CD4-positive, alpha-beta T cell treated with Interleukin-15 for 4 hours (primary cell): ENCODE measurements at places on chromosomes 6 and 20.

DNA sequence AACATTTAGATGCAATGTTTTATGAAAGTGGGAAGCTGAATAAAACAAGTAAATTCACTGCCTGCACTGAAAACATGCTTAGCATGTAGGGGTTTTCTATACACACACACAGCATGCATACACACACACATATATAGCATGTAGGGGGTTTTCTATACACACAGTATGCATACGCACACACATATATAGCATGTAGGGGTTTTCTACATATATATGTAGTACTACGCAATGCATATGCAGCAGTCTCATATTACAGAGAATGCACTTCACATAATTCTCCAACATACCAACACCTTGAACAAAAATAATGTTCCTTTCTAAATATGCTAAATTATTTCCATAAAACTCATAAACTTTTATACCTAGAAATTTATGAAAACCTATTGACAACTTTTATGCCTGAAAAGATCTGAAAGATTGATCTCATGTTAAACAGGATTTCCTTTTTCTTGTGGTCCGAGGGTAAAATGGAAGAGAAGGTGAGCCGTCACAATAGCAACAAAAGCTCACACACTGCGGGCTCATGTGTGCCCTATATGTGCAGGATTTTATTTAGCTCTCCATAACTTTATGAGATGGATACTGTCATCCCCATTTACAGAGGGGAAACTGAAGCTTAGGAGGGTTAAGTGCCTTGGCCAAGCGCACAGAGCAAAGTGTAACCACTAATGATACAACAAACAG is 81.9 kb upstream of the TULP1 start:
- DNase-seq = no peak

DNA sequence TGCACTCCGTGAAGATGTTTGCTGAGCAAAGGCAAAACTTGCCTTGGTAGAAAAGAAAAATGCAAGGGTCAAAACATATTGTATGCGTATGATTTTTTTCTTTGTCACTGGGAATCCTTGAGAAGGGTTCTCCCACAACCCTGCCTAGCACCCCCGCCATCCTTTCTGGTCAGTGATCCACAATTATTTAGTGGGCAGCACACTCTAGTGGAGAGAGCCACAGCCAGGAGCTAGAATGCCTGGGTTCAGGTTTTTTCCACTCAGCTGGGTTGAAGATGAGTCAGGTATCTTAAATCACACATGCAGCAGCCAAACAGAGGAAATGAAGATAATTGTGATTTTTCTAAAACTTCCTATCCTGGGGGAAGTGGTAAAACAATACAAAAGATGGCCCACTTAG is 243.1 kb downstream of the PKHD1 start:
- DNase-seq = no peak

GRCh38 chr6:30163918-30164654 is 740 bp downstream of the TRIM15 start:
- no peak for DNase-seq

DNA sequence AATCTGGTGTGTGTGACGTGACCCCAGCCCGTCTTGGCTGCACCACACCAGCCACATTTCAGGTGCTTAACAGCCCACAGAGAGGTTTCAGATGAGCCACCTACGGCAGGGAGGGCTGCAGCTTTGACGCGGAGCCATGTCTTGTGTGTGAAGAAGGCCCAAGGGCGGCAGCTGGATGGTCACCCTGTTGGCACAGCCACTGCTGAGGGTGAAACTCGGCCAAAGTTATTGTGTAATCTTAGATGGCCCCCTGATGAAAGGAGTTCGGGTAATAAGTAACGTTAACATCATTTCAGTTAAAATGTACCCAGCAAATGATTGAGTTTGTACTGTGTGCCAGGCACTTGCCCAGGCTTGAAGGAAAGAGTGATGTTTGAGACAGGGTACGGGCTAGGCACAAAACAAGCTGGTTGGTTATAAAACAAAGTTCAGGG is 97.2 kb downstream of the SSR1 start:
- DNase-seq = no peak

DNA sequence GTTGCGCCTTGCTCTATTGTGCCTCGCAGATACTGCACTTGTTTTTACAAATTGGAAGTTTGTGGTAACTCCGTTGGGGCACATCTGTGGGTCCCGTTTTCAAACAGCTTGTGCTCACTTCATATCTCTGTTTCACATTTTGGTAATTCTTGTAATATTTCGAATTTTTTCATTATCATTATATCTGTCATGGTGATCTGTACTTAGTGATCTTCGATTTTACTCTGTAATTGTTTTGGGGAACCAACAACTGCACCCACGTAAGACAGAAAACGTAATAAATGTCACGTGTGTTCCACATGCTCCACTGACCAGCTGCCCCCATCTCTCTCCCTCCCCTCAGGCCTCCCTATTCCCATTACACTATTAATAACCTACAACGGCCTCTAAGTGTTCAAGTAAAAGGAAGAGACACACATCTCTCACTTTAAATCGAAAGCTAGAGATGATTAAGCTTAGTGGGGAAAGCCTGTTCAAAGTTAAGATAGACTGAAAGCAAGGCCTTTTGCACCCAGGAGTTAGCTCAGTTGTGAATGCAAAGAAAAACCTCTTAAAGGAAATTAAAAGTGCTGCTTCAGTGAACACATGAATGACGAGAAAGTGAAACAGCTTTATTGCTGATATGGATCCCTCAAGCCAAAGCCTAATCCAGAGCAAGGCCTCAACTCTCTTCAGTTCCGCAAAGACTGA is 26.9 kb downstream of the TTLL2 start:
- DNase-seq = no peak

GRCh38 chr6:41586252-41587007 is 40.2 kb downstream of the FOXP4 start:
- DNase-seq = no peak

DNA sequence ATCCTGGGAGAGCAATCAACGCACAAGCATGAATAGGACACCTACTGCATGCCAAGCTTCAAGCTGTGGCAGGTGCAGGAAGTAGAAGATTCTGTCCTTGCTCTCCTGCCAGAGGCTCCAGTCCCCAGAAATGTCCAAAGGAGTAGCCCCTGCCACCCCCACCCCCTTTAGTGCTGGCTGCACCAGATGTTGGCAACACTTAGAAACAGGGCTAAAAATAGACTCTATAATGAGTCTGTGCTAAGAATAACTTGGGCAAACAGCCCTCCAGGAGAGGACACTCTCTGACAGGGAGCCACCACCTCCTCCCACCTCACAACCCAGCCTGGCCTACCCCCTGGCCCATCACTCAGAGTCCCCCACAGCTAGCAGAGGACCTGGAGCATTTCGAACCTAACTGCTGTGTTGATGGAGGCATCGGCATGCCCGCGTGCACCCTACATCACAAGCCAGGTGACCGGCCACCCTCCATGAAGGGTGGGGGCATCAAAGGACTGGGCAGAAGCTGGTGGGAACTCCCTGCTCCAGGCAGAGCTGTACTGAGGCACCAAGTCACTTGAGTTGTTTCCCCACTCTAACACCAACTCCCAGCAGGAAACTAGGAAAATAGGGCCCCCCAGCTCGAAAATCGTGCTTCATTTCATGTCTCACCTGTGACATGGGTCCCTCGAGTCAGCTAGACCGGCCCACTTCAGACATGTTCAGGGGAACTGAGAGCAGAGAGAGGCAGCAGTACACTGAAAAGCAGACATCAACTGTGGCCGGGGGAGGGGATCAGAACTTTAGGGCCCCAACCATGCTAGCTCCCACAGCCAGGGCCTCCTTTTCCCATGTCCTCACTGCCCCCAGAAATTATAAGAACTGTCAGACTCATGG is 18.7 kb downstream of the TFEB start:
- no peak for DNase-seq

GRCh38 chr20:56932575-56933330 is 303.6 kb downstream of the TFAP2C start:
- DNase-seq = no peak

DNA sequence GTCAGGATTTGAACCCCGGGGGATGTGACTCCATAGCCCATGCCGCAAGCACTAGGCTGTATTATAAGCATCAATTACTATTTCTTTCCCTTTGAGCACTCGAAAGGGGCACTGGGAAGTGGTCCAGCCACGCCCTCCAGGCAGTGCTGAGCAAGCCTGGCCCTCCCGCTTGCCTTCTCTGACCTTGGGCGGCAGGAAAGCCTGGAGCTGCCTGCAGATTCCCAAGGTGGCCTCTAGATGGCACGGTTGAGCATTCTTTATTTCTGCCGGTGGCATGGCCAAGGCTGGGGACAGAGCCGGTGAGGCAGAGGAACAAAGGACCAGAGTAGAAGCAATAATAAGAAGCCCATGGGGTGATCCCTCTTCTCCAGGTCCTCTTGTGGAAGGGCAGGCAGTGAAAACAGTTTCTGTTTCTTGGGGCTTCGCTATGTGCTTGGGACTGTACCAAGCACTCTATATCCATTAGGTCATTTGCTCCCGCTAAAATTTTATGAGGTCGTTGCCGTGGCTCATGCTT is 32.0 kb downstream of the ARHGAP40 start:
- DNase-seq = peak; percentile 50

DNA sequence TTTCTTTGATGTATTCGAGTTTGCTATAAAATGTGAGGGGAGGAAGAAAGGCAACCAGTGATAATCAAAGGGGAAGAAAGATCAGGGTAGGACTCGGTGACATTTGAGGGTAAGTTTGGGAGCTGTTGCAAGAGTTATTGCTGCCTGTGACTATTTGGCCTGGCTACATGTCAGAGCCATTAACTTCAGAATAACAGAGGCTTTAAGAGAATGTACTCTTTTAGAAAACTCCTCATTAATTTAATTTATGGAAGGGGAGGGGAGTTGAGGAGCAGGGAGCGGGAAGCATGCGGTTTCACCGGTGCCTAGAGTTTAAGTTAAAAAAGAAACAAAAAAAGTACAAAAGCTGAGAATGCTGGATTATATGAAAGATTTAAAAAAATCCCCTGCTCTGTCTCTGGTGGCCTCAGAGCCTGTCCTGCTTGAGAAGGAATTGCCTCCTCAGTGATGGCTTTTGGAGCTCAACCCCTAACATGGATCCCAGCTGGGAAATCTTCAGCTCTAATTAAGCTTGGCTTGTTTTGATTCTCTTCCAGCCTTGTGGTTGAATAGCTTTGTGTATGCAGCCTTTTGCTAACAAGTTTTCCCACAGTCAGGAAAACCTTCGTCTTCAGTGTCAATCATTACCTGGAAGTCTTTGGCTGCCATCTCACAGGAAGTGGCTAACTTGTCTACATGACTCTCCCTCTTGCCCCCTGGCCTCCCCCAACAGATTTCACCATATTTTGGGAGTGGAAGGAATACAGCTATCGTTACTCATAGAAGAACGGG is 238.2 kb downstream of the SOX4 start:
- no peak for DNase-seq

DNA sequence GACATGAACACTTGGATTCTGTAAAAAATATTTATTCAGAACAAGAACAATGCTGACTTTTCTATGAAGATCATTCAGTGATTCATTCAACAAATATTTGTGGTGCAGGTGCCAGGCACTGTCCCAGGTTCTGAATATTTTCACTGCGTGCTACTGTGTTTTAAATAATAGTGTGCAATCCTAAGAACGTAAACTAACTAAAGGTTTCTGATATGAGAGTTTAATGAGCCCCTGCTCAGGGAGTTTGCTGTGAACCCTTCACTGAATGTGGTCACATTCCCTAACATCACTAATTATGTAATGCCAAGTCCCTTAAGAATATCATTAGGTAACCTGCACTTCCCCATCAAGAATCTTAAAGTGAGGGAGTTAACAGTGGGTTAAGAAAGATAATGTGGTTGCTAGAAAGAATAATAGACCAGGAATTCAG is 1.7 kb upstream of the TMEM170B start:
- no peak for DNase-seq

- DNase-seq = no peak
Observed at GRCh38 chr20:34301587-34302311, 1.4 kb downstream of the AHCY start.

DNA sequence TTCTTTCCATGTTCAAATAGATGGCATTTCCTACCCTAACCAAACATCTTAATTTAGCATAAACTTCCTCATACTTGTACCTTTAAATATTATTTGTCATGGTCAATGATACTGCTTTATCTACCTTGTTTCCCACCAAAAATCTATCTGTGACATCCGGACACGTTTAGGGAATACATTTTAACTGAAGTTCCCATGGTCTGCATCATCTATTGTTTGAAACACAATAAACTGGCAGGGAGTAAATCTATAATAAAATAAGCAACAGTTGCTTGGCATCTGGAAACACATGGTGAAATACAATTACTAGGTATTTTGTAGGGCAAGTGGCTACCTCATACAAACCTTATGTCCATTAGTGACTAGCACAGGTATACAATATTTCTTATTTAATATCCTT is 289.1 kb downstream of the GJA1 start:
- DNase-seq = no peak

DNA sequence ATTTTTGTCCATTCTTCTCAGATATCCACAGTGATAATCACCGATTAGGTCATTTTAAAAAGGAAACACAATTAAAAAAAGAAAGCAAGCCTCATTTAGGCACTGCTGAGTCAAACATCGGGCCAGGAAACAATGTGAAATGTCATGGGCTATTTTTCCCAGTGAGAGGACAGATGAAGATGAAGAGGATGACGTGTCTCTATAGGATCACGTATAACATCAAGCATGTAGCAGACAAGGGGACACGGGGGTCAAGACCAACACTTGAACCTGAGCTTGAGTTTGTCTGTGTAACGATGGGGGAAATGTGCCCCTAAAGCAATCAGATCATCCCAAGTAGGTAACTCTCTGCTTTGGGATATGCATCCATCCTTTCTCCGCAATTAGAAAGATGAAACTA is 553.2 kb downstream of the CD83 start:
- DNase-seq = no peak

DNA sequence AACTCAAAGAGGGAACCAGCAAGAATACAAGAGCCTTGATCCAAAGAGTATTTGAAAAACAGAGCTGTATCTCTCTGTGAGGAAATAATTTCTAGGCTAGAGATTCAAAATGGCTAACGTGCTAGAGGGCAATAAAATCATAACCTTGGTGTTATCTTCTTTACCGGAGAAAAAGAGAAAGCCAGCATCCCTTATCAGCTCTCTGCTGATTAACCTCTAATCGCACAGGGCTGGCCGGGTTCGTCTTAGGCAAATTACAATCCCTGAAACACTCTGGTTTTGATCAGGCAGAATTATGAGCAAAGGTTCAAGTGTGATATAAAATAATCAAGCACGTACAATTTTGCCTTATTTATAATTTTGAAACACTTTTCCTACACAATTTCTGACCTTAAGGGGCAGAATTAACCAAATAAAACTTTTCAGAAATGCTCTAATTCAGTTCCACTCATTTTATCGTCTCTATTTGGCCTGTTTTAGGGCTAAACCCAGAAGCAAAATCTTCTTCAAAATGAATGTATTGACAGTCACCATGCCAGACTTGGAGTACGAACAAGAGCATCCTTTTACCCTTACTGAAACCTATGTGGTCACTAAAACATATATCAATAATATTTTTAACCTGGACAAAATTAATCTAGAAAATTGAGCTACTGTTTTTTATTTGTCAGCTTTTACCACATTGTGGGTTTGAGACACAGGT is 13.7 kb downstream of the PSMB9 start:
- no peak for DNase-seq

- no peak for DNase-seq
Observed at GRCh38 chr20:54618412-54618811, 143.0 kb downstream of the DOK5 start.

- no peak for DNase-seq
Observed at GRCh38 chr20:52207020-52207810, 15.6 kb upstream of the ZFP64 start.
